ENCODE measurements at places on chromosomes 5 and 9.

DNA sequence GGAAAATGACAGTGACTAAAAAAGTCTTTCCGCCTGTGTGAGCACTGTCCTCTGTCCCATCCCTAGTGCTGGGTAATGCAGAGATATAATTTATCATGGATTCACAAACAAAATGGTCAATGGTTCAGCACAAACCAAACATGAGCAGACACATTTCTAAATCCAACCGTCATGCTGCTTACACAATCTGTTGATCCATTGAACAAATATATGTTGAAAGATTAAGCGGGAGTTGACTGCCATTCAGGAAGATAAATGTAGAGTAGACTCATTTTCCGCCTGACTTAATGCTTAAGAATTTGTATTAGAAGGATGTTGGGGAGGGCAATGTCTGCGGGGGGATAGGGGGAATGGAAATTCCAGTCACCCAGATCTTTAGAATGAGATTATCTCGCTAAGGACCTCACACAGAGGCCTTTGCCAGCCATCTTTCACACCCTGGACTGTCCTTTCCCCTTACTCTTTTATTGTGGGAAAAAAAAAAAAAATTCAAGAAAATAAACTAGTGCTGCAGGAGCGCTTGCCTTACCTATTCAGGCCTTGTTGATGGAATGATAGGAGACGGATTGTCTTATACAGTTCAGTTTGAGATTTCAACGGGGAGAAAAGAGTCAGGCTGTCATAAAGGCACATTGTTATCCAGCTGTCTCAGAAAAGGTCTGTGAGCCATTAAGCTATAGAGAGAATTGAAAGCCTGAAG is 153.7 kb downstream of the TLE1 start:
- DNase-seq: no peak

GRCh38 chr9:137379761-137380161 is 43.2 kb downstream of the EXD3 start:
- DNase-seq: no peak

- no peak for DNase-seq
These were observed 22.9 kb downstream of the SLC25A51 start for GRCh38 chr9:37880916-37881479.

DNA sequence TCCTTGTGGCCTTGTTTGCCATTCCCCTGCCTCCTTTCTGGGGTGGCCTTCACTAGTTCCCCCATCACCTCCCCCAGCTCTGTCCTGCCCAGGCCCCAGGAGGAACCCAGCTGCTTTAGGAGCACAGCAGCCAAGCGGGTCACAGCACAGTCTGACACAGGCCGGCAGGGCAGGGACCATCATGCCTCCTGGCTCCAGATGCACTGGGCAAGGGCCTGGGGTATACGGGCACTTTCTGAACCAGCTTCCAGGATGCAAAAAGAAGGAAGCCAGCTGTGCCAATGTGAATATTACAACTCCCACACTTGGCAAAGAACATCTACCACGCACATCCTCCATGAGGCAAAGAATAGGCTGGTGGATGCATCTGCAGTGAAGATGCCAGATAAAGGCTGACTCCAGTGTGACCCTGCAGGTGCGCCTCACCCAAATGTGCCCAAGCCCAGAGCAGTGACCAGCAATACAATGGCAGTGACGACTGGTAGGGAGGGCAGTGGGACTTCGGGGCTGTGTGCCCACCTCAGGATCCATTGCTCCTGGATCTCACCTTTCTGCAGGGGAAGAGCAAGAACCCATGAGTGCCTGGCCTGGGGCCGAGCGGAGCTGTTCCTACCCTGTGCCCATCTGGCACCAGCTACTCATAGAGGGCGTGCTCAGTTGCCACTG is 6.3 kb upstream of the IL3 start:
- no peak for DNase-seq

- DNase-seq: no peak
These were observed 95.3 kb upstream of the CCDC112 start for GRCh38 chr5:115391780-115392179.

DNA sequence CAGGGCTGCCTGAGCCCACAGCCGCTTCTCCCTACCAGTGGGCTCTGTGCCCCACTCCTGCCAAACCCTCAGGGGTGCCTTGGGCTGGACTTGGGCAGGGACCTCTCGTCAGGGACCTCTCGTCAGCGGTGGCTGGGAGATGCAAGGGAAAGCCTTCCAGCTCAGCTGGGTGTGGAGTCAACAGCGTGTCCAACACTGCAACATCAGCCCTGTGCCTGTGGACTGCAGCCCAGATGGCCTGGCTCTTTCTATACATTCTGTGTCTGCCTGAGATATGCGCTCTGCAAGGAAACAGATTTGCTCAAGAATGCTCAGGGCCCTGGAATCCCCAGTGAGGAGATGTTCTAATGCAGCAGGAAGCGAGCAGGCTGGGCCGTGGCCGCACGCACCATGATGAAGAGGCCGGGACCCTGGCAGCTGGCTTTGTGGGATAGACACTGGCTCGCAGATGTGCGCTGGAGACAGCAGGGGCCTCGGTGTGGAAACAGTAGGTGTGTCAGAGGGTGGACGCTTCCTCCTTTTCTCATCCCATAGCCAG is 85.0 kb upstream of the COL5A1 start:
- DNase-seq: no peak

DNA sequence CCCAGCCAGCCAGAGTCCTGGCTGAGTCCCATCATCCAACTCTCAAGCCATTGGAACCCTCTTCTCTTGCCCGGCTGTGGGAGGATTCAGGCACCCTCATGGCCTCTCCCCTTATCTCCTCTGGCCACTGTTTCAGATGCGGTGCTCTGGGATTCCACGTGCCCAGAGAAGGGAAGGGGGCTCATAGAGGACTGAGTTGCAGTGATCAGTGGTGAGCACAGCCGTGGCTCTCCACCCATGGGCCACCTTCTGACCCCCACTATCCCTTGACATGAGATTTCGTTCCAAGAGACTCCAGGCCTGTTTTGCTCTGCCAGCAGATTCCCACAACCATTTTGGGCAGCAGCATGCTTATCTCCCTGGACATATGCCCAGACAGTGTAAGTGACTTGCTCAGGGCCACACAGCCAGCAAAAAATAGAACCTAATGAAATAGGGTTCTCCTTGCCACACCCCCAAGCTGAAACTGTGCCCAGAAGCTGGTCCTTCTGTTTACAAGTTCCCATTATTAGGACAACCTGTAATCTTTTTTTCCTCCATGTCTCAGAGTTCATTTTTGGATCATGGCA is 2.7 kb downstream of the GPX3 start:
- DNase-seq: no peak

GRCh38 chr5:113969901-113970300 is 392.0 kb upstream of the KCNN2 start:
- no peak for DNase-seq

GRCh38 chr5:141734501-141735229 is 52.6 kb upstream of the ARAP3 start:
- DNase-seq: no peak

GRCh38 chr5:177233802-177234201 is 69.7 kb downstream of the RAB24 start:
- DNase-seq: no peak

DNA sequence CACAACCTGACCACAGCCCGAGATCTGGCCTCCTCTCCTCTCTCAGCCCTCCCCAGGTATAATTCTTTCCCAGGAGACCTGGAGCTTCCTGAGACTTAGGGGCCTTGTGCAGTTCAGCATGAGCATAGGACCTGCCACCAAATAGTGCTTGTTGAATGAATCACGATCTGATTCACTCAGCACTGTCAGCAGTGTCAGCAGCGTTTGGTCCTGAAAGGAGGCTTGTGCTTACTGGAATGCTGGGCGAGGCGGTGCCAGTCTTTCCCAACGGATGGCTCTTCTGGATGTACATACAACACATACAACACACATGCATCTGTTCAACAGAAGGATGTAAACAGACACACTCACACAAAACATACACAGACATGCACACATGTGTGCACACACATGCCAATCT is 173.3 kb downstream of the COL23A1 start:
- DNase-seq: no peak

DNA sequence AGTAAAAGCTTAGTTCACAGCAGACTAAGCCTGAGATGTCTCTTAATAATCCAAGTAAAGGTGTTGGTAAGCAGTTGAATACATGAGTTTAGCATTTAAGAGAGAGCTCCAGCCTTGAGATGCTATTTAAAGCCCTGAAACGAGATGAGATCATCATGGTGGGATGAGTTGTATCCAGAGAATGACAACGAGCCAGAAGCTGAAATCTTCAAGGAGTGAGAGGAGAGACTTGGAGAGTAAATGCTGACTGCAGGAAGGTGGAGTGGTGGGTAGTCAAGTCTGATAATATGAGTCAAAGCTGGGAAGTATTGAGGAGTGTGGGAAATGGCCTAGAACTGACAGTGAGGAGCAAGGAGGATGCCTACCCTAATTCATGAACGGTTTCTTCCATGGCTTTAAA is 53.7 kb downstream of the PLAC8L1 start:
- DNase-seq: no peak

DNA sequence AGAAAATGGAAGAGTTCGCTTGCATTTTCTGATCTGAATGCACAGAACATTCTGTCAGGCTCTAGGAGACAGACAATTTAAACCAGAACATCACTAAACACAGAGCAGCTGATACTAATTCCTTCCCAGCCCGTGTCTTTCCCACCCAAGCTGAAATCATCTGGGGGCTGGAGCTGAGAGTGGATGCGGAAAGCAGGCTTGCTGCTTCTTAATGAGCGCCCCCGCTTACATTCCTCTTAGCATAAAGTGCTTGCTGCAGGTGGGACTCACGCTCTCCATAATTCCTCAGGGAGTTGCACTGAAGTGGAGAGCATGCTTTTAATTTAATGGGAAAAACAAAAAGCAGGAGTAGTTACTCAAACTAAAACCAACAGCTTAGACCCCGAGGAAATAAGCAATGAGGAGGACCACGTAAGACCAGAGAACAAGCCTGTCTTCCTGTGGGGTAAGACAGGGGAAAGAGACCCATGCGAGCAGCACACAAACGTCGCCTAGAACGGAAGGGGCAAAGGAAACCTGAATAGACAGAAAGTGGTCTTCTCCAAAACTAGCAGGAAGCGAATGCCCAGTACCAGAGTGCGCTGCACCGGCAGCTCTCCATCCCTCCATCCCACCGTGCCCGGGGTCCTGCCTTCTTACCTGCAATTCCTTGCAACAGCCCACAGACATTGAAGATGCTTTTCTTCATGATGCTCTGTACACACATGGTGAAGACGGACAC is 139.3 kb downstream of the LHFPL2 start:
- no peak for DNase-seq

- DNase-seq: no peak
These were observed 64.2 kb upstream of the SMIM23 start for GRCh38 chr5:171721464-171721863.

DNA sequence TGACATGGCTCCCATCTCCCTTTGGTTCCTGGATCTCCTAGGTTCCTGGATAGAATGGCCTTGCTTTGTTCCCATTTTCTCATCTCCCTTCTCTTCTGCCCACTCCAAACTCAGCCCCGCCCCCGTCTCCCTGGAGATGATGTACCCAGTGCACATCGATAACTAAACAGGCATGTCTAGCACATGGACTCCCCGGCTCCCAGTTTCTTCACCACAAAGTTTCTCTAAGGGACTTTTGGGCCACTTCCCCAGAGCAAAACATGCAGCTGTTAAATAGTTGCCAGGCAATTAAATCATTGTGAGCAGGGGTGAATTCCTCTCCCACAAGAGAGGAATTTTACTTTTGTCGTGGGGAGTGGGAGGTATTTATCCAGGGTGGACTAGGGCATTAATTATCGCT is 259.0 kb downstream of the GADD45G start:
- no peak for DNase-seq

GRCh38 chr5:176861276-176861675 is 37.9 kb downstream of the HK3 start:
- DNase-seq: no peak

GRCh38 chr9:19087106-19088000 is 15.4 kb downstream of the HAUS6 start:
- DNase-seq: no peak
